ENCODE measurements at places on chromosomes 6 and 20. TPM values are rescaled to one million over a fixed set of nuclear protein-coding genes. Genes with fewer than 3 reads are reported as not detected.

TMEM217 gene
- total RNA-seq: 1.4 TPM

GPR6 gene
- 0.22 TPM for total RNA-seq

PRL gene
- total RNA-seq: 0.11 TPM

DAAM2 gene
- 79.5 TPM for total RNA-seq

EEF1A2 gene
- total RNA-seq: 79.9 TPM

SLC2A10 gene
- 19.5 TPM for total RNA-seq

LYRM4 gene
- 41.0 TPM for total RNA-seq

ELOVL2 gene
- total RNA-seq: 31.8 TPM

TXLNB gene
- total RNA-seq: 3.1 TPM

PRKN gene
- 9.5 TPM for total RNA-seq

SLC22A16 gene
- 1.3 TPM for total RNA-seq

NRSN2 gene
- 35.4 TPM for total RNA-seq

HLA-DMB gene
- total RNA-seq: 22.3 TPM

BNIP5 gene
- 0.06 TPM for total RNA-seq

SGK2 gene
- 20.7 TPM for total RNA-seq

CALHM4 gene
- total RNA-seq: 0.30 TPM

PPP1R16B gene
- total RNA-seq: 28.6 TPM

SLC16A10 gene
- total RNA-seq: 14.9 TPM

C20orf141 gene
- total RNA-seq: not detected

DEFB124 gene
- not detected for total RNA-seq

THBS2 gene
- total RNA-seq: 99.4 TPM

SLC17A2 gene
- total RNA-seq: not detected

SAPCD1 gene
- 3.4 TPM for total RNA-seq

NOL4L gene
- total RNA-seq: 23.2 TPM

OXT gene
- total RNA-seq: 0.33 TPM

SPATS1 gene
- total RNA-seq: 0.88 TPM

APOBEC2 gene
- total RNA-seq: 1.1 TPM

All from spinal cord (tissue), 10 donors.